Stimulated activated CD8-positive, alpha-beta memory T cell treated with anti-CD3 and anti-CD28 coated beads, Interleukin-4, amount 100 ng/mL, for 1 hour (primary cell): ENCODE measurements at places on chromosomes 2 and 18.
A peak's percentile ranks its signal among the peaks of the same experiment; 100 is the strongest.

- DNase-seq: no peak
Measured at GRCh38 chr2:67476809-67477790, 80.0 kb downstream of the ETAA1 start.

DNA sequence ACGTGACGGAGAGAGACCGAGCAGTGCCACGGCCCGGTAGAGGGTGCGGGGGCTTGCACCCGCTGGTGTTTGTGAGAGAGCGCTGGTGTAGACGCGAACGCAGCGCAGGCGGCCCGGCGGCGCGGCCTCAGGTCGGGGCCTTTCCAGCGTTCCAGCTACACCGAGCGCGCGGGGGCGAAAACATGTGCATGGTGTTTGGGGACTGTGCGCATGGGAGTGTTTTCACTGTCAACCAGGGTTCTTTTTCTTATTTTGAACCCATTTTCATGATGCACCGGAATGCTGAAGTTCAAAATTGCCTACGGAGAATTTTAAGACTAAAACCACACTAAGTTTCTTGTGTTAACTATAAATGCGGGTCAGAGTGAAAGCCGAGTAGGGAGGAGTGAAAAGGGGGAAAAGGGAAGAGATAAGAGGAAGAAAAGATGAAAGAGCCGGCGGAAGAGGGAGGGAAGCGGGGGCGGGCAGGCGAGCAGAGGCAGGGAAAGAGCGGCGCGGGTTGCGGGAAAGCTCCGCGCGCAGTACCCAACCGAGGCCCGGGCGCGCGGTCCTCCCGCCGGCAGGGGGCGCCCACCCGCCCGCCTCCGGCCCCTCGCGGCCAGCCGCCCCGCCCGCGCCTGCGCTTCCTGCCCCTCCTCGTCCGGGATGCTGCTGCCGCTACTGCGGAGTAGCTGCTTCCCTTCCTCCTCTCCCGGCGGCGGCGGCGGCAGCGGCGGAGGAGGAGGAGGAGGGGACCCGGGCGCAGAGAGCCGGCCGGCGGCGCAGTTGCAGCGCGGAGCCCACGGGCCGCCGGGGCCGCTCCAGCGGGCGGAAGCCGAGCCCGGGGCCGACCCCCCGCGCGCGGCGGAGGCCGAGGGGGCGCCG, at the start of gene RAB12:
Gene RAB12, plus strand, starts transcription at position 643 of the 864 bp plus-strand sequence. Its CDS starts 3 bp downstream, at position 646.
- DNase-seq: peak; percentile 77

DNA sequence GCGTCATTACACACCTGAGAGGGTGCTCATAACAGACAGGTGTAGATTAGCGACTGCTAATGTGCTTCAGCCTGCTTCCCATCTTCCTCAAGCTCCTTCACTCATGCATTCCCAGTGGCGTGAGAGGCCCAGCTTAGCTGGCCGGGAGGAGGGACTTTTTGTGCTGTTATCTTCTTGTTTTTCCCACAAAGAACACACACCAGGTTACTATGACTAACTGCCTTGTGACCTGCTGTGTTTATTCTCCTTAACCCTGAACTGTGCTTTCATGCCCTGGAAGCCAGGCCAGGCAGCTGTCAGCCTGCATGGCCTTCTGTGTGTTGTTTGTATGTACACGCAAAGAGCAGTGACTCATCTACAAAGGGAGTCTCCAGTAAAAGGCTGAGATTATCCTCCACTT, 143.8 kb downstream of the PIEZO2 start:
- DNase-seq: no peak

- no peak for DNase-seq
Measured at GRCh38 chr18:9910661-9911060, 3.2 kb upstream of the VAPA start.

DNA sequence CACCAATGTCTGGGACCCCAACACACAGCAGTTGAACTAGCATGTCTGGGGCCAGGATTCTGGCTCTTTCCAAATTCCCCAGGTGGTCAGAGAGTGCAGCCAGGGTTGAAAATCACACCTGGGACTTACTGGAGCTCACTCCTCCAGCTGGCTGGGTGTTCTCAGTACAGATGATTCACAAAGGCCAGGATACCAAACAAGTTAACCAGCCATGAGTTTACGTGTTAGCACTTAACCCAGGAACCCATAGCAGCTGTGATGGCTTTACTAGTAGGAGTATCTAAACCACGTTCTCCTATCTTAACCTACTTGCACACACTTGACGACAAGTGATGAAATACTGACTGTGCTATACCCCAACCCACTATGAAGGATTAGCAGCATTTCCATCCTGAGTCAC, 222.8 kb downstream of the FBXO15 start:
- no peak for DNase-seq

- DNase-seq: no peak
Measured at GRCh38 chr2:6982449-6982848, 65.2 kb downstream of the RNF144A start.

GRCh38 chr18:2515908-2516625, 55.2 kb downstream of the METTL4 start:
- DNase-seq: no peak

GRCh38 chr2:60556576-60557485, 3.4 kb upstream of the BCL11A start:
- no peak for DNase-seq

DNA sequence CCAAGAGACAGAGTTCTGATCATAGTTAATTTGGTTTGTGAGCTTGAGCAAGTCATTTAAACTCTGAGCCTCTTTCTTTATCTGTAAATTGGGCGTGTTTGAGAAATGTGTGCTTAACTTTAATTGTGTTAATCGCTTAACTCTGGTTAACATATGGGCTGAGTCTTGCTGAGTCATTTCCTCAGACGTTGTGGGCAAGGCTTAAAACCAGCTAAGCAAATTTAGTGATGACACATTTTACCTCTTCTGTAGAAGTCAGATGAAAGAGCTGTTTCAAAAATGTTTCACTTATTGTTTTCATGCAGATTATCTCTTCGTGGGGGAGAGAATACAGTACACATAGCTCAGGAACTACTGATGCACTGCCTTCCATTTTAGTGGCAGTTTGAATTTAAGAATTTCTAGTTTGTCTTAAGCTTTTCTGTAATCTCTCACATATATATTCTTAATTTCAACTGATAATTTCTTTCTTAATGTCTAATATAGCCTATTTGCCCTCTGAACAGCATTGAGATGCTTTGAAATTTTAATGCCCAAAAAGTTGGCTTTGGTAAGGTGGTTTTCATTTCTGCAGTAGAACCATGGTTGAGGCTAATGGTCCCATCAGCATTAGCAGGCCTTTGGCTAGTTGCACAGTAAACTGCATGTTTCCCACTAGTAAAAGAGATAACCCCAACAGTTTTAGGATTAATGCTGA, 34.9 kb downstream of the RAB10 start:
- DNase-seq: peak; percentile 16

GRCh38 chr2:48016225-48017019, 110.1 kb upstream of the FBXO11 start:
- no peak for DNase-seq

GRCh38 chr2:157732596-157732995, 103.9 kb upstream of the ACVR1C start:
- no peak for DNase-seq

DNA sequence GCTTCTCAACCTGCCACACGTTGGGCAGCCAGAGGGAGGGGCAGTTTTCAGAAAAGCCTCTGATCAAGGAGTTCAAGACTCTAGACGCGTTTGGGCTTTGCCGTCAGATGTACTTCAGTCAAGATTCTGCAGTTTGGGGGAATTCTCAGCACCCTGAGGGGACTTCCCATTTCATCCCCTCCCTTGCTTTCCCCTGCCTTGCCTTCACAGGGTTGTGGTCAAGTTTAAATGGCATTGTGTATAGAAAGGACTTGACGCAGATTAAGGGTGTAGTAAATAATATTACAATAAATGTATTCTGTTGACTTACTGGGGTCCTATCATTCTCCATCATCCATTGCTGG, 198.3 kb upstream of the NABP1 start:
- no peak for DNase-seq

GRCh38 chr2:202847693-202848524, 23.7 kb downstream of the ICA1L start:
- DNase-seq: no peak
